Activated CD8-positive, alpha-beta T cell treated with anti-CD3 and anti-CD28 coated beads, Interleukin-2, amount 10 ng/mL, durations not matched to agents 7 days and 5 days (primary cell): ENCODE measurements at places on chromosomes 6 and 20. TPM values are rescaled to one million over a fixed set of nuclear protein-coding genes. Genes with fewer than 3 reads are reported as not detected.

The CD109 gene
- total RNA-seq: 5.0 TPM

The HLA-DMB gene
- total RNA-seq: 14.7 TPM

The AGPAT4 gene
- 4.3 TPM for total RNA-seq

The HCRTR2 gene
- total RNA-seq: not detected

The MICB gene
- total RNA-seq: 49.0 TPM

The TP53TG5 gene
- total RNA-seq: not detected

- no peak for DNase-seq
- no peaks in the 10 kb centered on the region for H3K36me3 ChIP-seq
- no peaks in the 10 kb centered on the region for H3K4me1 ChIP-seq
- no peak overlapping the region for H3K27ac ChIP-seq
- H3K4me3 ChIP-seq: no peak overlapping the region
- no peaks in the 10 kb centered on the region for H3K27me3 ChIP-seq
These were observed 761.9 kb upstream of the MMS22L start for GRCh38 chr6:98044791-98045470.

GRCh38 chr6:81696524-81696923 is 56.0 kb downstream of the TENT5A start:
- no peaks in the 10 kb centered on the region for H3K4me1 ChIP-seq
- DNase-seq: no peak

- no peak for DNase-seq
- no peak overlapping the region for H3K4me3 ChIP-seq
- no peaks in the 10 kb centered on the region for H3K36me3 ChIP-seq
- no peaks in the 10 kb centered on the region for H3K4me1 ChIP-seq
- H3K27ac ChIP-seq: no peak overlapping the region
These were observed 72.7 kb downstream of the FAXC start for GRCh38 chr6:99276747-99277146.

- H3K4me3 ChIP-seq: no peak overlapping the region
- peaks cover 4% of the 10 kb centered on the region for H3K4me1 ChIP-seq
- DNase-seq: no peak
- no peak overlapping the region for H3K27ac ChIP-seq
These were observed 237.5 kb downstream of the CDC5L start for GRCh38 chr6:44624936-44625573.

DNA sequence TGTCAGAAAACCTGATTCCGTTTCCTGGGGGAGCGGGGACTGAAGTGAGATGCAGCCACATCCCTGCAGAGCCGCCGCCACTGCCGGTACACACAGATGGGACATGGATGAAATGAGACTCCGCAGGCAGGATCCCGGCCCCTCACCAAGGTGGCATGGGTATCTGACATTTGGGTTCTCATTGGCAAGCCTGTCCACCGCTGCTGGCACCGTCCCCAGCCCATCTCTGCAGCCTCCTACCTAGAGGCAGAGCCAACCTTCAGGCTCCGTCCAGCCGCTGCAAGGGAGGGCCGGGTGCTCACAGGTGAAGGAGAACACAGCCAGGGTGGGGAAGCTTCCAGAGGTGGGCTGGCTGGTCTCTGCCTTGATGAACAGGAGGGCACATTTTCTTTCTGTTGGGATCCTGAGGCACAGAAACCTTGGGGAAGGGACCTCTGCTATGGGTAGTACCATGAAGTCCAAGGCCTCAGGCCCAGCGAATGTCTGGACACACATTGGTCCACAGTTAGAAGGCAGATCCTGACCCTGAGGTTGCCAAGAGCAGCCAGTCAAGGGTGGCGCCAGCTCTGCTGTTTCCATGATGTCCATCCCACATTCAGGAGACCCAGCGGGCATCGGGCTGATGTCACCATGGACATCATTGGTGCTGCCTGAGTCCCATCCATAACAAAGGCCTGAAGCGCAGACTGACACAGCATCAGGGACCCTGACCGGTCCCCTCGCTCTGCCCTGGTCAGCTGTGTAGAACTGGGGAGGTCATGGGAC is 177.4 kb downstream of the TAF4 start:
- H3K4me1 ChIP-seq: peaks cover 3% of the 10 kb centered on the region
- H3K36me3 ChIP-seq: no peaks in the 10 kb centered on the region
- H3K4me3 ChIP-seq: no peak overlapping the region
- DNase-seq: no peak

- H3K27me3 ChIP-seq: peaks cover 2% of the 10 kb centered on the region
- no peak for DNase-seq
- H3K4me1 ChIP-seq: peaks cover 14% of the 10 kb centered on the region
These were observed 59.0 kb downstream of the MDGA1 start for GRCh38 chr6:37638414-37639341.

- no peaks in the 10 kb centered on the region for H3K36me3 ChIP-seq
- no peak overlapping the region for H3K27ac ChIP-seq
- DNase-seq: no peak
- H3K4me1 ChIP-seq: no peaks in the 10 kb centered on the region
These were observed 44.1 kb downstream of the ELOVL2 start for GRCh38 chr6:10999994-11000393.

- peak within 1 kb of the TSS; percentile 94 for H3K4me3 ChIP-seq
- peak within 1 kb of the TSS; percentile 100 for H3K27ac ChIP-seq
- H3K27me3 ChIP-seq: peaks cover 5% of the 10 kb centered on the region
- peaks cover 39% of the 10 kb centered on the region for H3K4me1 ChIP-seq
- H3K36me3 ChIP-seq: peaks cover 42% of the 10 kb centered on the region
These were observed at the start of gene CD164 for GRCh38 chr6:109381747-109382575. Gene CD164, minus strand, starts transcription at chr6:109382467. Its CDS starts 89 bp downstream, at chr6:109382378.

DNA sequence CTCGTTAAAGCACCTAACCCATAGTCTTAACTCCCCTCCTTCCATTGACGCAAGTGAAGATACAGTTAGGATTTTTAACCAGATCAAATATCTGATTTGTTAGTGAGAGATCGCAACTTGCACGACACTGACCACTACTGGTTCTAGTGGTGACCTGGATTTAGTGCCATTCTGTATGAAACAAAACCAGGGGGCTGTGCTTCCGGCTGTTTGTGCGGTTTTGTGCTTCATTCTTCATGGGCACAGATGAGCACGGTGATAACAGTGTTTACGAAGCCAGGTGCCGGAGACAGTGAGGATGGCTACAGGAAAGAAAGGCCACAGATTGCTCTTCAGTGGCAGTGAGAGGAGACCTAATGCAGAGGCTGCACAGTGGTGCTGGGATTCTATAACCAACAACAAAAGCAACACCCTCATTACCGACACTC is 75.5 kb downstream of the NOL4L start:
- H3K27me3 ChIP-seq: no peaks in the 10 kb centered on the region
- peak overlapping the region; percentile 71 for H3K4me3 ChIP-seq
- DNase-seq: peak; percentile 82
- peaks cover 53% of the 10 kb centered on the region for H3K36me3 ChIP-seq
- peaks cover 83% of the 10 kb centered on the region for H3K4me1 ChIP-seq
- H3K27ac ChIP-seq: peak overlapping the region; percentile 87
